ENCODE measurements at places on chromosomes 1 and 21.

DNA sequence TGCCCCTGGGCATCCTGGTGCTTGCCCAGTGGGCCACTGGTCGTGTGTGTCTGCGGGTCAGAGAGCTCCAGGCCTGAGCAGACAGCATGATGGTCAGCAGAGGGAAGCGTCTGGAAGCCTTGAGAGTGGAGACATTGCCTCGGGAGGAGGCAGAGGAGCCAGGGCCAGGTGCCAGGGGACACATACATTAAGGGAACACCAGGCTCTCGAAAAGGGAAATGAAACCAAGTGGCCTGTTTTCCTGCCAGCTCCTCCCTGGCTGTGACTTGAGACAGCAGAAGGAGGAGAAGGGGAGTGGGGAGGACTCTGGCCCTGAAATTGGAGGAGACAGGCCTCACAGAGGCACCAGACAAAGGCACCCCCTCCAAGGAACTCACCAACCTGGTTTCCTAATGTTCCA is 62.4 kb upstream of the LRP8 start:
- no peak for DNase-seq

- no peak for DNase-seq
These were observed 10.8 kb downstream of the AADACL4 start for GRCh38 chr1:12654657-12655056.

DNA sequence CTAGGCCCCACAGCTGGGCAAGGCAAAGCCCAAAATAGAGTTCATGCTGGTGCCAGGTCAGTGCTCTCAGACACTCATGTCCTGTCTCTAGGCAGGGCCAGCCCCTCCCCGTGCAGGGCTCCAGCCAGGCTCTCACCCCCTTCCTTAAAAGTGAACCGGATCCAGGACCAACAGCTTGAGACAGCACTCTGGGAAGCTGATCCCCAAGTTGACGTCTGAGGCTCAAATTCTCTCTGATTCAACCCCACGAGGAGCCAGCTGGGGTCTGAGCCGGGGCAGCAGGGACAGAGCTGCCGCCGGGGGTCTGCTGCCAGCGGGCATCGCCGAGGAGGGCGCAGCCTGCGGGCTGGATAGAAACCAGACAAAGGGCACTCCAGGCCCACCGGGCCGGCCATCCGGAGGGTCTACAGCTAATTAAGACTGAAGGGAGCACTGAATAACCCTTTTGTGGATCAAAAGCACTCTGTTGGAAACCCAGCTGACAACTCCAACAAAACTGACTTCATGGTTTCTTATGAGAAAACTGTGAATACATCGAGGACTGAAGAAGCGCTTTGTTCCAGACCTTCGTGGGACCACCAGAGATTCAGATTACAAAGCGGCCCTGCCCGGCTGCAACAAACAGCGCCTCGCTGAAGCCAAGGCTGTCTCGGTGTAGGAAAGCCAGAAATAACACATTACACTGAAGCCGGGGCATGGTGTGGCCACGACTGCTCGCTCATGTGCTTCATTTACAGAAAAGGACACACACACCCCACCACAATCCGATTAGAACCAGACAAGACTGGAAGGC is 95.8 kb downstream of the PSMG1 start:
- DNase-seq: no peak

GRCh38 chr1:206467915-206468314 is 2.4 kb upstream of the IKBKE start:
- DNase-seq: no peak

DNA sequence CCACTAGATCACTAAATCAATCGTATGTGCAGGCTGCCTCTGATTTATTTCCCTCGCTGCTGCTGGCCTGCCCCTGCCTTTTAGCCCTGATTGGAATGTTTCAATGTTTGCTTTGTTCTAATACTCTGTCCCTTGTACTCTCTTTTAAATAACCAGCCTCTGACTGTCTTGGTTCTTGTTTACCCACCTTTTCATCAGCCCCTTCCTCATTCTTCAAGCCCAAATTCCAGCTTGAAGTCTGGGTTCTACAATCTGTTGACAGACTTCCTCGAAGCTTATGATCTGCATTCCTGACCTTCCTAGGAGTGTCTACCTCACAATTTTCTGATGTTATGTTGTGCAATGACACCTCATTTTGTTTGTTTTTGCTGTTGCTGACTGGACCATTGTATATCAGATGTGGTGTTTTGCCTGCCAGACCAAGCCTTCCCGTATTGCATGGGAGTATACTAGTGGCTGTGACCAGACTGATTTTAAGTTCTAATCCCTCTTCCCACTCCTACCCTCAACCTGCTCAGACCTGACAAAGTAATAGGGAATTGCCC is 46.6 kb upstream of the APOBEC4 start:
- DNase-seq: no peak

GRCh38 chr1:1990222-1990621 is 13.4 kb downstream of the CFAP74 start:
- no peak for DNase-seq

- DNase-seq: peak; percentile 30
These were observed 35.7 kb upstream of the MTR start for GRCh38 chr1:236759252-236759859.

DNA sequence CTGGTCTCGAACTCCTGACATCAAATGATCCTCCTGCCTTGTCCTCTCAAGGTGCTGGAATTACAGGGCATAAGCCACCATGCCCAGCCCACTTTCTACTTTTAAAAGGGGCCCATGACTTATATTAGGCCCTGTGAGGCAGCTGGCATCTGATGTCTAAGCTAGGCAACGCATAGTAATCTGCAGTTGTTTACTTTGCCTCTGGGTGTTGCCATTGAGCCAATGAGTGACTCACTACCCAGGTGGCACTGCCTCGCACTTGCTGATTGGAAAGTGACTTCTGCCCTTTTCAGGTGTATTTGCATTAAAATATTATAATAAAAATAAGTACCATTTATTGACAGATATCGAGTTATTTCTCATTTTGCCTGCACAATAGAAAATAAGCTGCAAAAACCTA is 84.9 kb downstream of the KIF14 start:
- no peak for DNase-seq

DNA sequence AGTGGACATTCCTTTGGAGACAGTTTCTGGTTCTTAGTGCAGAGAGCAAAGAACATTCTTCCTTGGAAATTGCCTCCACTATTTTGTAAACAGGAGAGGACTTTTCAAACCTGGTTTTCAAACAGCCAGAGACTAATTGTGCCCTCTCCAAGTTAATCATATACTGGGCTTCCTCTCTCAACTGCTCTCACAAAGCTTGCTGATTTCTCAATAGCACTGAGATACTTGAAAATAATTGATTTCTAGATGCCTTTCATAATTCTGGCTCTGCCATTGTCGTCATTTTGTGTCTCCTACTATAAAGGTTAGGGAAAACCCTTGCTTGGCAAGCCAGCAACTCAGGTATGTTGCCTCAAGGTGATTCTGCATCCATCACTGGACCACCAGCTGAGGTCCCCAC is 56.0 kb downstream of the KCNJ15 start:
- no peak for DNase-seq

DNA sequence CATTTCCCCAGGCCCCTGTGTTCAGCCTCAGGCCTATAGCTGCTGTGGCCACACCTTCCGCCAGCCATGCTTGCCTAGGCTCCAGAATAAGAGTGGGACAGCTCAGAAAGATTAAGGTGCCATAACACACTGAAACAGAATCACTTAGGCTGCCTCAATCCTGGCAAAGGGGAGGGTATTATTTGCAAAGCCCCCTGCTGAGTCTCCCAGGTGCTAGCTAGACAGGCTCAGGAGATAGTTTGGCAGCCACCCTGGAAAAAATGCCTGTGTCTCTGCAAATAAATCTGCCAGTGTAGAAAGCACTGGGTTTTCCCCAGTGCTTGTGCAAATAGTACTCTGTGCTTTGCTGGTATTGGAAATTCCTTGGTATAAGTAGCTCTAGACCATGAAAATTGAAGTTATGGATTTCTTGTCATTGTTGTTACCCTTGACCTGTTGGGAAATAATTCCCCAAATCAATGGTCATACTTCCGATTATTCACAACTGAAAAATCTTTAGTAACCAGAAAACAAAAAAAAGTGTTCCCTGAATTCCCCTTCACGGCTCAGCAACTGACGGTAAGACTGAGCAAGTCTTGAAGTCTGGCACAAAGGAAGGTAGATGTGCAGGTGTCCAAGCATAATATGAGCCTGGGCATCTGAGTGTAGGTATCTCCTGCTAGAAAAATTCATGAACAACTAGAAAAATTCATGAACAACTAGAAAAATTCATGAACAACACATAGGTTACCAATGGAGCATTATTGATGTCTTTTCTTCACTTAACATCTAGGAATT is 56.9 kb downstream of the PROX1 start:
- DNase-seq: no peak

DNA sequence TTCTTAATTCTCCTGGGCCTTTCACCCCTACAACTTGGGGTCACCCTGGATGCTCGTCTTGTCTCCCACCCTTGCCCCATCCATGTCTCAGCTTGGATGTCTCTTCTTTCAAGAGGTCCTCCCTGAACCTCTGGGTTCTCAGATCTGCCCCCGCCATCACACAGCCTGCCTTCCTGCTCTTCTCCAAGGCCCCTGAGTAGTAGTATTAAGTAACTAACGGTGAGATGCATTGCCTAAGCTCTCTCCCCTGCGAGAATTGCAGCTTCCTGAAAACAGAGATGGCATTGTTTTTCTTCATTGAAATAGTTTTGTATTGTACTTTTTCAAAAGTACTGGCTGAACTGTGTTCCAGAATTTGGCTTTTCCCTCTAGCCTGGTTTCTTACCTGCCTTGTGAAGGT is 16.0 kb downstream of the MIIP start:
- no peak for DNase-seq

- no peak for DNase-seq
These were observed 3.8 kb downstream of the NFIA start for GRCh38 chr1:61085983-61086644.

All from CMK (cell line).